ENCODE measurements at places on chromosomes 16 and 17. TPM values are rescaled to one million over a fixed set of nuclear protein-coding genes. Genes with fewer than 3 reads are reported as not detected.

DNA sequence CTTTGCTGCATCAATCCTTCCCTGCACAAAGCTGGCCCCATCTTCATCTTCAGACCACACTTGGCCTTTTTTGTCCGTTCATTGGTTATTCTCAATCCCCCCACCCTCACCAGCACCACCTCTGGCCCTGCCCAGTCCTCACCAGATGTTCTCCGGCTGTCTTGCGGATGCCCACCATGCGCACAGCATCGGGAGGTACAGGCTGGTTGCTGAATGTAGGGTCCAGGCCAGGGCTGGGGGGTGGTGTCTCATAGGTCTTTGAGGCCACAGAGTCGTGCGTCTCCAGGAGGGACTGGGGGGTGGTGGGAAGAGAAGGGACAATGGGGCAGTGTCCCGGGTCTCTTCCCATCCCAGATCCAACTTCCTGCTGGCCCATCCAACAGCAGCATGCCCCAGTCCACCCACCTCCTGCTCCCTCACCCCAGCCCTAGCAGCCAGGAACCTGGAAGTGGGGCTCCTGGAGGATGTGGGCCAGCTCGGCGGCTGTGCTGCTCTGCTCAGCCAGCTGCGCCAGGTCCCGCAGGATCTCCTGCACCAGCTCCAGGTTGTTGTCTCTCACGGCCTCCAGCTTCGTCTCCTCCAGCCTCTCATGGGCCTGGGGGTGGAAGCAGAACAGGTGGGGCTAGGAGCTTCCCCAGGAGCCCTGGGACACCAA, 24.4 kb downstream of the MPP2 start:
- no peak for DNase-seq

DNA sequence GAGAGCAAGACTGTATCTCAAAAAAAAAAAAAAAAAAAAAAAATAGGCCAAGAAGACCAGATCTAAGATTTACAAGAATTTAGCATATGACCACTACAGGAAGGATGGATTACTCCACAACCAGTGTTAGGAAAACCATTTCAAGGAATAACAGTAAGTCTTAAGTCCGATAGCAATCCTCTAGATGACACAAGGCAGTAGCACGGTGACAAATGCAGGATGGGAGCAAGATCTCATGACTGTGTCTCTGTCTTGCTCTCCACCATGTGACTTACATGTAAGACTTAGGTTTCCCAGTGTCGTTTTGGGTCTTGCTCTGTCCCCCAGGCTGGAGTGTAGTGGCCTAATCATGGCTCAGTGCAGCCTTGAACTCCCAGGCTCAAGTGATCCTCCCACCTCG, 27.8 kb downstream of the C16orf96 start:
- no peak for DNase-seq

DNA sequence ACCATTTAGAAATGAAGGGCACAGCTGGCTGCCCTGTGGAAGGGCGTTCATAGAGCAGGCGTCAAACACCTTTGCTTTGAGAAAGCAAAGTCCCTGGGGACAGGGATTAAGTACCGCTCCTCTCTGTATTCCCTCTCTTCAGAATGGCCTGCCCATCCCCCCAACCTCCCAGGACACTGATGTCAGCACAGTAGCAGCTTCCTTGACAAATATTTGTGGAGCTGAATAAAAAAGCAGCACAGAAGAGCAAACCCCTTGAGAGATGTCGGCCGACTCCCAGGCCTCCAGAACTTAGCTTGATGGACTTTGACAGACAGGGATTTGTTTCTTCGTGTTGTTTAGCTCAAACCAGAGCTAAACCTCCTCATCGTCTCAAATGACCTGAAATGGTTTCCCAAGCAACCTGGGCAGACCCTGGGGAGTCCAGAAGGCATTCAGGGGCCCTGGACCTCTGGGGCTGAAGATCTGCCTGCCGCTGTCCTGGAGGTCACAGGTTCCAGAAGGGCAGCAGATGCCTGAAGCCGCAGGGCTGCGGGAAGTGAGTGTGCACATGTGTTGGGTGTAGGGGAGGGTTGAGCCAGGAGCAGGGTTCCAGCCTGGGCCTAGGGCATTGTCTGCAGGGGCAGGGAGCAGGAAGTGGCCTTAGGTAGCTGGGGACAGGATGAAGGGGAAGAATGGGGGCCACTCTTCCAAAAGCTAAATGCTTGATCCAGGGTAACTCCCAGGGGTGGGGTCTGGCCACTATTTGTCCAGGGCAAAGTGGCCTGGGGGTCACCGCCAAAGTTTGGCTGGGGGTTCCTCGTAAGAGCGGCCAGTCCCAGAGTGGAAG, 42.3 kb upstream of the NKD1 start:
- DNase-seq = no peak

DNA sequence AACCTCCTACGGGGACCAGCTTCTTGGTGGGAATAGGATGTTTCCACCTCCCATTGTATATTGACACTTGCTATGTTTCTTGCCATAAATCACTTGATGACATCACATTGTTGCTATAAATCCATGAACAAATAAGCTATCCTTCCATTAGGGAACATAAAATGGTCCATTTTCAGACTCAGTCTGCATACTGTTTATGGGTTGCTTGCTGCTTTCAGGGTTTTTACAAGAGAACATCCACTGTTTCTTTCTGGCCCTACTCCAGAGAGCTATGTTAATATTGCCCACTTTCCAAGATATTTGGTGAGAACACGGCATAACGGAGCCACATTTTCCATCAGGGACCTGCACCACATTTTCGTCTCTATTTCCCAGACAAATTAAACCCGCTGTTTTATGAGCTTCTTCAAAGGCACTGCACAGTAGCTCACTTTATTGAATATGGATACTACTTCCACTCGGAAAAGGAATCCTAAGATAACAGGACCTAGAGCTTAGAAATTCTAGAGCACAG, 800.2 kb downstream of the KCNJ2 start:
- no peak for DNase-seq

DNA sequence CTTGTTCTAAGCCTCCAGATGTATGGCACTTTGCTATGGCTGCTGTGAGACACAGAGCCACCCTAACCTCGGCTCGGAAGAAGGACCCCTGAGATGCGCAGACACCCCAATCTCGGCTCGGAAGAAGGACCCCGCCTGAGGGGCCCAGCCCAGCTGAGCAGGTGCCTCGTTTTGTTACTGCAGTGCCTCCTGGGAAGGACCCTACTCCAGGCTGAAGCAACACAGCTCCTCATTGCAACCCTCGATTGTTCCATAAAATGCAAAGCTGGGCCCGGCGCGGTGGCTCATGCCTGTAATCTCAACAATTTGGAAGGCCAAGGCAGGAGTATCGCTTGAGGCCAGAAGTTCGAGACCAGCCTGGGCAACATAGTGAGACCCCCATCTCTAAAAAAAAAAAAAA, 61.3 kb downstream of the C16orf95 start:
- DNase-seq = no peak

Gene SP2
- total RNA-seq = 35.0 TPM
